Non-pigmented ciliary epithelial cell (primary cell): ENCODE measurements at places on chromosomes 7 and 10.

DNA sequence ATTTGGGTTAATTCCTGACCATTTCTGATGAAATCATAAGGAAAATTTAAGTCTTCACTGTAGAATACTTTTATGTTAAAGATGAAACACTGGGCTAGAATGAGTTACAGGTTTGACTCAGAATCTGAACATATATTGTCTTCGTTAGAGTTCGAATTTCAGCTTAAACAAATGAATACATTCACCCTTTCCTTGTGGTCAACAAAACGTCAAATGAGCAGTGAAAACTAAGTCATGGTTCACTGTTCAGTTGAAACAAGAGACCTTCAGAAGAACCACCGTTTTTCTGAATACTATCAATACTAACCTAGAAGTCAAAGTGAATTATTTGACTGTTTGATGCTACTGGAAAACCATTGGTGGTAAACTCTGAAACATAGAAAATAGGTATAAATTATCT lies 235.2 kb upstream of the ZWINT start:
- no peak for DNase-seq

DNA sequence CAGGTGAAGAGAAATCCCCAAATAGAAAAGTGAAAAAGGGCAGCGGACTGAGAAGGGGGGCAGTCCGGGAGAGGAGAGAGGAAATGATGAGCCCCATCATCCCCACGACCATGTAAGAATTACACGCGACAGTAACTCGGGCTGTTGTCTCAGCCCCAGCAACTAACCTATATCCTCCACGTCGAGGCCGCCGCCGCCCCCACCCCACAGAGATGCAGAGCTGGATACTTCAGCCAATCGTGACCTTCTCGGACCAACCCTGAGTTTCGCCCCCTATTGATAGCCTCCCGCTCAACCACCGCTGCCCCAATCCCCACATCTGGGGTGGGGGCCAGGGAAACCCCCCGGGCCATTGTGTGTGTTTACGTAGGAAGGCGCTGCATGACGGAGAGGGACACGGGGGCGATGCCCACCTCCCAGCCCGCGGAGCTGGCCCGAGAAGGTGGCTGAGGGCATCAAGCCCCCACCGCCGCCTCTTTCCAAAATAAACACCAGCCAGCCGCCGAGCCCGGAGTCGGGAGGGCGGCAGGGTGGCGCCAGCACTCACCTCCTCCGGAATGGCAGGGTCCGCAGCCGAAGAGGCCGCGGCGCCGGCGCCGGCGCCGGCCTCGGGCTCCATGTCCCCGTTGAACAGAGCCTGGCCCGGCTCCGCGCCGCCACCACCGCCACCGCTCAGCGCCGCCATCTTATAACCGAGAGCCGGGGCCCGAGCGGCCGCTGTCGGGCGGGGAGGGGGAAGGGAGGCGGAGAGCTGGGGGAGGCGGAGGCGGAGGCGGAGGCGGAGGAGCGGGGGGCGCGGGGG lies 509 bp downstream of the BRAF start:
- no peak for DNase-seq

- DNase-seq: no peak
Observed at GRCh38 chr7:101915000-101915399, 97.6 kb downstream of the CUX1 start.

DNA sequence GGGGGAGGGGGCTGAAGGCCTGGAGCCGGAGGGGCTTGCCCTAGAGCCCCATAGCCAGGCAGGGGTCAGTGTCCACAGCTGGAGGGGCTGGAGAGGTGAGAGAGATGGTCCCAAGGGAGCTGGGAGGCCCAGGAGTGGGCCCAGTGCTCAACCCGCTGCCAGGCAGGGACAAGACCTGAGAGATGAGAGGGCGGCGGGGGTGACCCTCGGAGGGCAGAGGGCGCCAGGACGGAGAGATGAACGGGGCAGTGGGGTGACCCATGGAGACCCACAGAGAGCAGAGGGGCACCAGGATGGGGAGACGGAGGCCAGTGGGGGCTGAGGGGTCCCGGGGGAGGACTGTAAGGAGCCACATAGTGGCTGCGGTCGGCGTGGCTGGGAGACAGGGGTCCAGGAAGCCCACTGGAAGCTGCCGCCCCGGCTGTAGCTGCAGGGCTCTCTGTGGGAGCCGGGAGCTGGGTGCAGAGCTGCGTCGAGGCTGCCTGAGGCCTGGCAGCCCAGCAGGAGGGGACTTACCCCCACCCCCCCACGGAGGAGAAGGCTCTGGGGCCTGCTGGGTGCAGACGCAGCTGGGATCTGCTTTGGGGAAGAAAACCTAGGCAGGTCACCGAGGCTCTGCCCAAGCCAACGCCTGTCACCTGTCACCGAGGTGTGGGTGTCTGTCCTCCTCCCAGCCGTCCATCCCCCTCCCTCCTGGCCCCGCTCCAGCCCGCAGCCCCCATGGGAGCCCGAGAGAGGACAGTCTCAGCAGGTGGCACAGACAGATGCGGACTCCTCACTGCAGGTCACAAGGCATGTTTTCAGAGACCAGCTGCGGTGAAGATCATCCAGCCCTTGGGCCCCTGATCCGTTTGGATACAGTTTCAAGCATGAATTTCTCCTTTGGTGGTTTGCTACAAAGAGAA lies 25.1 kb downstream of the PWWP2B start:
- DNase-seq: no peak

DNA sequence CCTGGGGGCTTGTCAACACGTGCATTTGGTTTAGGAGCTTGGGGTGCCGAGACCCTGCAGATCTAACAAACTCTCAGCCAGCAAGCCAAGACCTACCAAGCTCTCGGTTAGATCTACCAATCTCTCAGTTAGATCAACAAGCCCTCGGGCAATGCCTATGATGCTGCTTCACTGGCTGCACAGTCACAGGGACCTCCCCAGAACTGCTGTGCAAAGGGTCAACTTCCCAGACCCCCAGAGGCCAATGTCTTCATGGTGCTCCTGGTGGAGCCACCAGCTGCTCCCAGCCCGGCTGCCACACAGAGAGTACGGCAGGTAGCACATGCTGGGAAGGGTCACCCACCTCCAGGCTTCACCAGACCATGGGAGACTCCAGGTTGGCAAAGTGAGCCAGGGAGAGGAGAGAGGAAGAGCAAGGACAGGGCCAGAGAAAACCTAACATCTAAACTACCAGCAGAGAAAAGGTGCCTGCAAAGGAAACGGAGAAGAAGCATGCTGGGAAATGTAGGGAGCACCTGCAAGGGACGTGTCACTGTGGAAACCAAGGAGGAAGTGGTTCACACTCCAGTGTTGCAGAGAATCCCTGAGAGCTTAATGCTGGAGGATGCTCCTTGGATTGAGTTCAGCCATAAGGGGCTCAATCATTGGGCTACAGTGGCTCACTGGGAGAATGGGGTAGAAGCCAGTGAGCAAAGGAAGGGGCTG lies 51.5 kb upstream of the GDF10 start:
- no peak for DNase-seq

DNA sequence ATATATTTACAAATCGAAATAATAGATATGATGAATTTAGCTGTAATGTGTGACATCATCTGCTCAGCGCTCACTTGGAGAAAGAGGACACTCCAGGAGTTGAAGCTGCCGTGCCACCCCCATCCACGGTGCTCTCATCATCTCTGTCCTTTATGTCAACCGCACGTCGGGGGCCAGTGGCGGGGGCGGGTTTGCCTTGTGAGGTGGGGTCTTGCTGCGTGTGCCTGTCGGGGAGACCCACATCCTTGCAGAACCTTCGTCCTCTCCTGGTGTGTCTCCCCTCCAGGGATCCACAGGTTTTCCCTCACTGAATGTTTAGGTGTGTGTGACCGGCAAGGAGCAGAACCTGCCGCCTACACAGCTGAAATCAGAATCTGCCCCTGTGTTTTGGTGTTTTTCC lies 71.6 kb downstream of the INPP5A start:
- DNase-seq: no peak

DNA sequence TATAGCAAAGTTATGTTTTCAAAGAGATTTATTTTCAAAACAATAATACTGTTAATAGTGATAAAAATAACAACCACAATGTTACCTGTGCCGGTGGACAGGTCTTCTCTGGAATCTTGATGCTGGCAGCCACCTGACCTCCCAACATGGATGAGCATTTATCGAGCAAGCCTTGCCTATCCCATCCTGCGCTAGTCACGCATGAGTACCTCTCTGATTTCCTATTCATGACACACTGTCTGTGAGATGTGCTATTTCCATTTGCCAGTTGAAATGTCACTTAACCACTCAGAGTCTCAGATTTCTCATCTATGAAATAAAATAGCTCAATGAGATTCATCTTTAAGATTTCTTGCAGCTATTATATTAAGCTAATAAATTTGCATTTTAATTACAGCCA lies 341.2 kb upstream of the VWC2 start:
- DNase-seq: no peak

GRCh38 chr10:101683276-101683675 lies 11.7 kb downstream of the FBXW4 start:
- DNase-seq: no peak

DNA sequence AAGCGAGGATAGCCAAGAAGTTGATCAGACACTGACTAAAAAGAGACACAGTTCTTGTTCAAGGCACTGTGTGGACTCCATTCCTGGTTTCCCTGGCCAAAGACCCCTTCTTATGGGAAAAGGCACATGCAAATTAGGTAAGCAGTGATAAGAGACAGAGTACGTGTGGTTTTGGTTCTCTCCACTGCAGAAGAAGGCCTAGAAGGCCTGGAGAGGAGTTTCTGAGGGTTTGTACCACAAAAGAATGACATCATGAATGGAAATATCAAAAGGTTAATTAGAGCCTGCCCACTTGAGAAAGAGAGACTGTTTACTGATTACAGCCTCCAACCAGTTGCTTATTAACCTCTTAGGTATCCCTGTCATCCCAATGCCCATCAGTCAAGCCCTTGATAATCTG lies 137.5 kb downstream of the ZNF365 start:
- DNase-seq: no peak

- no peak for DNase-seq
Observed at GRCh38 chr7:39271402-39271801, 293.7 kb downstream of the POU6F2 start.

- DNase-seq: no peak
Observed at GRCh38 chr7:102005933-102006480, 188.6 kb downstream of the CUX1 start.

DNA sequence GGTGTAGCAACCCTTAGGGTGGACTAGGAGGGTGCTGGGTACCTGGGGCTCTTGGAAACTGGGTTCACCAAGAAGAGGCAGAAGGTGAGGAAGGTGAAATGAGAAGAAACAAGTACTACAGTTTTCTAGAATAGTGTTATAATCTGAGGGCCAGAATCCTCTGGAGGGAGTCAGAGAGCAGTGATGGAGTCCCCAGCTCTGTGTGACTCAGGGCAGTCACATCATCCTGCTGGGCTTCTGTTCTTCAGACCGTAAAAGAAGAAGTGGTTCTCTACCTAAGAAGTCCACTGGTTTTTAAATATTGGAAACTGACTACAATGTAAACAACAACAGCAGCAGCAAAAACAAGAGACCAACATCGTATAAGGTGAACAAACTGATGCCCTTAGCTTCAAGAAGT lies 197.3 kb downstream of the PRPF18 start:
- DNase-seq: no peak

- peak; percentile 45 for DNase-seq
Observed at GRCh38 chr7:30162622-30163124, 27.9 kb downstream of the MTURN start.

GRCh38 chr10:99233000-99233688 lies 2.5 kb downstream of the HPSE2 start:
- DNase-seq: no peak

- no peak for DNase-seq
Observed at GRCh38 chr10:48377751-48378530, 71.5 kb downstream of the MAPK8 start.

DNA sequence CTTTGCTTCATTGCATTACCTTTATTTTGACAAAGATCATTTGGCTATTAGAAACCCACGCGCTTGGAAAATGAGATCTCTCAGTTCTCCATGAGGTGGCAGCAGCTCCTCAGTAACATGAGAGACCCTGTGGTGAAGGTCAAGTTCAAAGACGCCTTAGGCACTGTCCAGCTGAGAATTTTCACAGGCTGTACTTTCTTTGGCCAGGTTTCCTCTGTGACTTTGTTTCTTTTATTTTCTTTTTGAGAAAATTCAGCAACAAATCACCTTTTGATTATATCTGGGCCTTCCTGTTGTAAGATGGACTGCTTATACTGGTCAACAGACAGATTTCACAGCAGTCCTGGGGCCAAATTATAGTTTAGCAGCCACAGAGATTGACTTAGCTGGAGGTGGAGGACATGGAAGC lies 54.5 kb downstream of the RAB18 start:
- peak; percentile 3 for DNase-seq

- DNase-seq: no peak
Observed at GRCh38 chr7:76155938-76156337, 45.8 kb upstream of the SRRM3 start.

DNA sequence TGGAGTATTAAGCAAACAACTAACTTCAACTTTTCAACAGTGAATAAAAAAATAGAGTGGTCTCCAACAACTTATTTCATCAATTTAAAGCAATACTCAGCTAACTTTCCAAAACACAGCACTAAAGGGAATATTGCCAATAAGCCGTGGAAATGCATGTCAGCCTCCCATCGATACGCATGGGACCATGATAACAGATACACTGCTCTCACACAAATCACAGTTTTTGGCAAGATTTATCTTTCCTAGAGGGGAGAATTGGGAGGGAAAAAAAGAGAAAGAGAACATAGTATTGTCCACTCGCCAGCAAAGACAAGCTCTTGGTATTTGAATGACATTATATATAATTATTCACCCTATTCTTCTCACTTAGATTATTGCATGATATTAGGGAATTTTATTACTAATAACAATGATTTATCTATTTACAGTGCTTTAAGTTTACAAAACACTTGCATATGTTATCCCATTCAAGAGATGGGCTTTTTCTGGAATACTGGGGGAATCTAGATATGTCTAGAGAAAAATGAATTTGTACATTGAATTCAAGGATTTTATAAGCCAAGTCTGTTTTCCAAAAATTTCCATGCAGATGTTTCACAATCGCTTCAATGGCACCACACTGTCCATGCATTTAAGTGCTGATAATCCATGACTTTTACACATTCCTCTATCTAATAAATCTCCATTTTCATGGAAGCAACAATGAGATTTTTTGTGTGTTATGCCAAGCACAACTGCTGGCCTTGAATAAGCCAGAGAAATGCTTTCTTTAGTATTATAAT lies 194.0 kb upstream of the MGMT start:
- DNase-seq: no peak

DNA sequence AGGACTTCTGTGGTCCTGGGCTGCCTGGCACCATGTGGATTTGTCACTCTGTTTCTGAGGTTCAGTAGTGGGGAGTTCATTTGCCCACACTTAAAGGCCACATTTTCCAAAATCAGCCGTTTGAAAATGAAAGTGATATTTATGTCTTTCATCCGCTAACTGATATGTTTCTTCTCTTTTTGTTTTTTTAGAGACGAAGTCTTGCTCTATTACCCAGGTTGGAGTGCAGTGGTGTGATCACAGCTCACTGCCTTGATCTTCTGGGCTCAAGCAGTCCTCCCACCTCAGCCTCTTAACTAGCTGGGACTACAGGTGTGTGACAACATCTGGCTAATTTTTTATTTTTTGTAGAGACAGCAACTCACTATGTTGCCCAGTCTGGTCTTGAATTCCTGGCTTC lies 58.6 kb downstream of the EBLN1 start:
- DNase-seq: no peak
